ENCODE measurements at places on chromosomes 6 and 20.
A peak's percentile ranks its signal among the peaks of the same experiment; 100 is the strongest.

DNA sequence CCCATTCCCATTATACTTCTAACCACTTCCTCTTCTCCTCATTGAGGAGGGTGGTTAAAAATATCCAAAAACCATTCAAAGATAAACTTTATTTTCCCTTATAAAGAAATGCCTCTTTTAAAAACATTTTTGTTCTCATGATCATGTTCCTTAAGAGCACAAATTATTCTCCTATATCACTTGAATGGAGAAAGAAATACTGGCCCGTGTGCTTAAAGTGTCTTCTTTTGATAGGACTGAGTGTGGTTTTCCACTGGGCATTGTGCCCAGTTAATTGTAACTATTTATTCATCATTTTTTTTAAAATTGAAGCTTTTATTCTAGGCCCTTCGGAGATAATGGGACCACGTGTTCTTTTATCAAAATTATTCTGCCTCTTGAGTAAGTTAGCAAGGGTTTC is 871.5 kb downstream of the QKI start:
- no peak for DNase-seq

DNA sequence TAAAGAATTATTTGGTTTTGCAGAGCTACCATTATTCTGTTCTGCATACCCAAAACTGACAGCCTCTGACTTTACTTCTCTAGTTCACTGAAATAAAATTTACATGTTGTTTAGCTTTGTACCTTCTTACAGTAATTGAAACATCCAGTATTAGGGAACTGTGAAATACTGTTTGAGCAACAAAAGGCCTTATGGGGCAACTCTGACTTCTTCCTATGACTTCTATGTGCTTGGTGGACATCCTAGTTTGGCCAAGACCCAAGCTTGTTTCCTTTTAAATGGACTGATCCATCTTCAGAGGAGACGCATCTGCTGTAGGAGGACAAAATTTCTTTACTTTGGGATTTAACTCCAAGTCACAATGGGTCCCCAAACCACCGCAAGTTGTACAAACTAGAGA is 44.7 kb downstream of the NR2E1 start:
- no peak for DNase-seq

DNA sequence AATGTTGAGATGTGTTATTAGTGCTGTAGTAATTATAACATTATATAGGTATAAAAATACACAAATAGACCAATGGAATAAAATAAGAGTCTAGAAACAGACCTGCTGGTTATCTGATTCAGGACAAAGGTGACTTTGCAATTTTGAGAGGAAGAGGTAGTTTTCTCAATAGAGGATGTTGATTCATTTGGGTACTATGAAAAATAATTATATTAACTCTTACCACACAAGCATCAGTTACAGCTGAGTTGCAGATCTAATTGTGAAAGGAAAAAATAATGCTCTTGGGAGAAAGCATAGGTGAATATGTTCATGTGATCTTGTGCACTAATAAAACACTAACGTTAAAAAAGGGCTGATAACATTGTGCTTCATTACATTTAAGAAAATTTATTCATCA is 103.0 kb downstream of the BCKDHB start:
- no peak for DNase-seq

DNA sequence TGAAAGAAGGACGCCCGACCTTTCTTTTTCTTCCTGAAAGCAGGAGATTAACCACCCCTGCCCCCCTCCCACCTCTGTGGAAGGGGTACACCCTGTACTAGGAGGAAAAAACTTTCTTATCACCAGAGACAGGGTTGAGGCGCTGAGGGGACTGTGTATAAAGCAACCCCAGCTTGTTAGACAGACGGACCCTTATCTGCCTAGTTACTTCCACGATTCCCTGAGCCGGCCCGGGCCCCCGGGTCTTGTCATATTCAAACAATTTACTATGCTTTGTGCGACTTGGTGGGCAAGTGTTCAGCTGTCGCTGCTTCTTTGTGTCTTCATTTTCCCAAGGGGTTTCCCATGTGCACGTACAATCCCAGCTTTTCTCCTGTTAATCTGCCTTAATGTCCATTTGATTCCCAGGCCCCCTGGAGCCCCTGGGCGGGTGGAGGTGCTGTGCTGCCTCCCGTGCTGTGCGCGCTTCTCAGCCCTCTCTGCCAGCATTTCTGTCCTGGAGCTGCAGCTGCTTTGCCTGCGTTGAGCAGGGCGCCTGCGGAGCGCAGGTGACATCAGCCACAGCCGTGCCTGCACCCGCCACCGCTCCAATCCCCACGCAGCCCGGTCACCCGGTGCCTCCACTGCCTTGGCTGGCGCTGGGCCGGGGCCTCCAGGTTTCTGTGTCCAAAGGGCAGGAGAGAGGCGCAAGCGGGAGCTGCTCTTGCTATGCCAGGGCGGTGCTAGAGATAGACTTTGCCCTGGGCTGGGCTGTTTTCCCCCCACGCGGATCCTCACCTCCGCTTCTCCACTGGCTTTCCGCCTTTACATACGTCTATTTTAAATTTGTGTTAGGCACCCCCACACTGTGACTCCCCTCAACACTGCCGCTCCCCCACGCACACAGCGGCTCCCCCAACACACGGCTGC is 96.2 kb downstream of the TTLL2 start:
- no peak for DNase-seq

DNA sequence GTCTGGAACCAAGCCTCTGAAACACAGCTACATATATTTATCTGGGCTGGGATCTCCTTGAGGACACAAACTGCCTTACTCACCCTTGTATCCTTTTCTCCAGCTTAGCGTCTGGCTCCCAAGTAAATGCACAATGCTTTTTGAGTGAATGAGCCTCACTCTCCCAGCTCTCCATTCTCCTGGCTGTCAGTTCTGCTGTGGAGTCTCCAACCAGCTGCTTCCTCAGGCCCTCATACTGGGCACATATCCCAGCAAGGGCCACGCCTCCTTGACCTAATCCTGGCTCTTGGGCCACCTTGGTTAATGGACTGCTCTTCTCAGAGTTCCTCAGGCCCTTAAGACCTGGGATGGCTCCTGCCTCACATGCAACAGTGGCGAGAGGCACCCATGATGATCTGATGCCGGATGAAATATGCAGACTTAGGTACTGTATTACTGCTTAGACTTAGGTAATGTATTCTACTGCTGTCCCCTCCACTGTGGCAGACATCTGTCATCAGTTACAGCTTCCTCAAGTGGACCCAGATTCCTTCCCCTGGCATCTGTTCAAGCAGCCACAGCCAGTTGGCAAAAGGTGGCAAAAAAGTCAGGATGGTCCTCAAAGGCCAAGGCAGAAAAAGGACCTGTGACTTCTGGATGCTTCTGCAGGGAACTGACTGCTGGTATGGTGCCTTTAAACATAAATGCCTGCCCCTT is 16.5 kb downstream of the SNHG17 start:
- DNase-seq = no peak

DNA sequence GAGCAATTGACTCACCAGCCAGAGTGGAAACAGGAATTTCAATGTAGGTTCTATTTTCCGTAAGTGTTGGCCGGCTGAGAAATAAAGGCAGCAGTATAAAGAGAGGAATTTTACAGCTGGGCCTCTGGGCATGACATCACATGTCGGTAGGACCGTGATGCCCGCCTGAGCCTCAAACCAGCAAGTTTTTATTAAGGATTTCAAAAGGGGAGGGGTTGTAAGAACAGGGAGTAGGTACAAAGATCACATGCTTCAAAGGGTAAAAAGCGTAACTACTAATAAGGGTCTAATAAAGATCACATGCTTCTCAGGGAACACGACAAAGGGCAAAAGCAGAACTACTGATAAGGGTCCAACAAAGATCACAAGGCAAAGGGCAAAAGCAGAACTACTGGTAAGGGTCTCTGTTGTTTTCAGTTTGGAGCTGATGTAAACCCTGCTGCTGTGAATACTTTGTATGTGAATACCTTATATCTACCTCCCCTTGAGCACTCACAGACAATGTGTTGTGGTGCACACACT is 9.0 kb upstream of the TULP4 start:
- DNase-seq = no peak

- no peak for DNase-seq
These were observed 152.9 kb downstream of the SIM1 start for GRCh38 chr6:100311707-100312251.

GRCh38 chr6:106069478-106069877 is 16.7 kb upstream of the PRDM1 start:
- DNase-seq = no peak

GRCh38 chr6:110216140-110216539 is 35.9 kb downstream of the CDC40 start:
- DNase-seq = no peak

DNA sequence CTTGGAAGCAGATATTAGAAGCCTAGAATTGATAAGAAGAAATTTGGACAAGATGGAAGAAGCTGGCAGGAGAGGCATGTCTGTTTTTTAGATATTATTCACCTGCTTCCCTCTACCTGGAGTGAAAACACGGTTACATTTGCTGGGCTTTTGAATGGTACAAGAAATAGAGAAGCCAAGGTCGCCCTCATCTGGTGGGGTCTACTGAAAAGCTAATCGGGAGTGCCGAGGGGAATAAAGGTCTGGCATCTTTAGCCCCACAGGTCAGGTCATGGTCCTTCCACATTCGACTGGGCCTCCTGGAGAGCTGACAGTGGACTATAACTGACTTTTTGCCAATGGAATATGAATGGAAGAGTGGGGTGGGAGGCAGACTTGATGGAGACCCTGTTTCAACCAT is 4.6 kb upstream of the C2 start:
- no peak for DNase-seq

DNA sequence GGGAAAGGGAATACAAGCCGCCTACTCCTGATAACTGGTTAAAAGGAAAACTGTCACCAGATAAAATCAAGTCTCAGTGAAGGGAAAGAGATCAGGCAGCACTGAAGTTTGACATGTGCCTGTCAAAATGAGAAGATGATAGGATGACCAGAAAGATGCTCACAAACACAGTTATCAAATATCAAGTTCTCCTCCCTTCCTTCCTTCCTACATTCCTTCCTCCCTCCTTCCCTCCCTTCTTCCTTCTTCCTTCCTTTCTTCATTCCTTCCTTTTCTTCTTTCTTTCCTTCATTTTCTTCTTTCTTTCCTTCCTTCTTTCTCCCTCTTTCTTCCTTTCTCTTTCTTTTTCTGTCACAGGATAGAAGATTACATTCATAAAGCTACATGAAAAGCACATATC is 55.2 kb downstream of the MYB start:
- DNase-seq = no peak

GRCh38 chr20:44398335-44398734 is 42.8 kb downstream of the HNF4A start:
- DNase-seq = no peak

DNA sequence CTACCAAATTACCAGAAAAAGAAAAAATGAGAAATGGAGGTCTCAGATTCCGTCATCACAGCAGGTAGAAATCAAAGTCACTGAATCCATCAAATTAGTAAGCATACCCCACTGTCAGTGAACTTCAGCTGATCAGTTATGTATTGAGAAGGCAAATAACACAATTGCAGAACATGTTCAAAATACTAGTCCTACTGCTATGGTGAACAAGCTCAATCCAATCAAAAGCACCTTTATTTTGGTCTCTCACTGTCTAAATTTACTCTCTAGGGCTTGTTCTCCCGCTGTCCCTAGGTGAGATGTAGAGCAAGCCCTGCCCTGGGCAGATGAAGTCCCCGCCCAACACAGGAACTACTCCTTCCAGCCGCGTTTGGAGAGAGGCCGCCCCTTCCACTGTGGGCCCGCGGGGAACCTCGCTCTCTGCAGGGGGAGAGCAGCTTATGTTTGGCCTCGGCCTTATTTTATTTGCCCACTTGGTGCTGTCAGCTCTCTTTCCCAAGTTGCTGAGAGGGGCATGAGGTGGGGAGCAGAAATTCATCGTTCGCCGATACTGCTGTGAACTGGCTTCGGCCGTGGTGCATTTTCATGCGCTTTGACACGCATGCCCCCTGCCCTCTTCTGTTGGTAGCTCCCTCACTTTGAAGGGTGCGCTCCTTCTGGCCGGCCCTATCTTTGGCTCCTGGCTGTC is 14.3 kb upstream of the MAP1LC3A start:
- DNase-seq = peak; percentile 20

- no peak for DNase-seq
These were observed 86.4 kb downstream of the ATXN1 start for GRCh38 chr6:16674801-16675392.

GRCh38 chr6:132669690-132670291 is 10.8 kb upstream of the TAAR1 start:
- no peak for DNase-seq

GRCh38 chr20:62824476-62825332 is 7.9 kb downstream of the COL9A3 start:
- peak; percentile 44 for DNase-seq

- no peak for DNase-seq
These were observed 25.8 kb upstream of the SIRPB2 start for GRCh38 chr20:1517010-1517409.

DNA sequence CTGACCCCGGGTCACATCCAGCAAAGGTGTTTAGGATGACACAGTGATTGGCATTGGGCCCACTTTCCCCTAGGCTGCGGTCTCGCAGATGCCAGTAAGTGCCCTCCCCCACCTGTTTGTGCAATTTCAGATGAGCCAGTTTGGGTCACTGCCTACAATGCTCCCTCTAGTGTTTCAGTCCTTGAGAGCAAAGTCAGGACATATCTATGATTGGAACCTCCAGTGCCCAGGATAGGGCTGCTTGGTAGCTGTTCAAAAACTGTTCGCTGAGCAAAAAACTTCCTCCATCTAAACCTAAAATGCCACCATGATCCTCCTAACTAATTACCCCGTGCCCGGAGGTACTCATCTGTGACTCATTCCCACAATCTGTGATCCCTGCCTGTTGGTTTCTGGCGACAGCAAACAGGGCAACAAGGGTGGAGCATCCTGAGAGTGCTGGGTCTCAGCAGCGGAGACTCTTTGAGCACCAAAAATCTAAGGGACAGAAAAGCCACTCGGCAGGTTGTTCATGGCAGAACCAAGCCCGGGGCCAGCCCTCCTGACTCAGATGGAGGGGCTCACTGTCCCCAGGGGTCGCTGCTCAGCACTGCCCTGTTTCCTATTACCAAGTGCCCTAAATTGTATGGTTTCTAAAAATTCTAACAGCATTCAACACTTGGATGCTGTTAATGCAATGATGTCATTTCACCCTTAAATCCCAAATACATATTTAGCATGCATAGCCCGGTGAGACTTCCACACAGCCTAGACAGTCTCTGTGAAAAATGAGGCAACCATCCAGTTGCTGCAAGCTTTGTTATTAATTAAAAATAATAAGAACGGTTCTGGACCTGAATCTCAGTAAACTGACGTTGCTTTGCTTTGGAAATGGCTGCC is 5.0 kb downstream of the VSX1 start:
- no peak for DNase-seq

DNA sequence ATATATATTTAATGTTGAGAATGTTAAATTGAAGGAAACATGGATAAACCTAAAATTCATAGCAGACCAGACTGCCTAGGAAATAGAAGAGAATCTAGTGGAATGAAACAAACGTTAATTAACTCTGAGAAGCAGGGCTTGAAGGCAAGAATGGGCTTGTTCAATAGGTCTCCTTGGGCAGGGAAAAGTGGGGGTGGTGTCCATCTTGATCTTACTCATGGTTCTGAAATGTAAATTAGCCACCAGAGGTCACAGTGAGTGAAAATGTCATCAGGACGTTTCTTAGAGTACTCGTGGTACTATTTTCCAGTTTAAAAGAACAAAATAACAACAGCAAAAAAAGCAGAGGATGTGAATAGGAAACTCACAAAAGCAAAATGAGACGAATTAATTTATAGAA is 66.8 kb upstream of the BTBD3 start:
- no peak for DNase-seq

GRCh38 chr20:47557791-47558190 is 56.1 kb downstream of the NCOA3 start:
- no peak for DNase-seq
